ENCODE measurements at places on chromosomes 7 and 10.

DNA sequence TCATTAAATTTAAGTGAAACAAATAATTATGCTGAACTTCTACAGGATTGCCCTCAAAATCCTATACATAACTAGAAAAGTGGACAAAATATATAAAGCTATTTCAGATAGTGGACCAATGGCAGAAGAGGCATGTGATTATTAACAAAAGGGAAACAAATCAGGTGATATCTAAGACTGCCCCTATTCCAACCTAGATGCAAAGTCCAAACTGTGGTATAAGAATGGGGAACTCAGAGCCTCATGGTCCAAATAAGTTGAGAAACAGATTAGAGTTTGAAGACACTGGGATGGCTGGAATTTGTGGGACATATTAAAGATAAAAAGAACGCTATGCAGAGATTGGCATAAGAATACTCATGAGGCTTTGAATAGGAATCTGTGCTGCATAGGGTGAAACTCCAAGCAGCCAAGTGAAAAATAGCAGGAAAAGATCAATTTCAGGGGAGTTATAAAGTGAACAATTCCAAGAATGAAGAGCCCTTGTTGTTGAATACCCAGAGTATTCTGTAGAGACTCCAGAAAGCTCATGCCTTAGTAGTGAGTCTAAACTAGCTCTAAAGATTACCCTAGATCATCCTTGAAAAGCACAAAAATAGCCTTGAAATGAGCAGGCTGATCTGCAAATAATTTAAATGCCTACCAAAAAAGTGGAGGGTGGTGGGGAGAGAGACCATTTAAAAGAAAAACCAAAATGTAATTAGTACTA is 152.4 kb downstream of the IMMP2L start:
- no peak for DNase-seq

DNA sequence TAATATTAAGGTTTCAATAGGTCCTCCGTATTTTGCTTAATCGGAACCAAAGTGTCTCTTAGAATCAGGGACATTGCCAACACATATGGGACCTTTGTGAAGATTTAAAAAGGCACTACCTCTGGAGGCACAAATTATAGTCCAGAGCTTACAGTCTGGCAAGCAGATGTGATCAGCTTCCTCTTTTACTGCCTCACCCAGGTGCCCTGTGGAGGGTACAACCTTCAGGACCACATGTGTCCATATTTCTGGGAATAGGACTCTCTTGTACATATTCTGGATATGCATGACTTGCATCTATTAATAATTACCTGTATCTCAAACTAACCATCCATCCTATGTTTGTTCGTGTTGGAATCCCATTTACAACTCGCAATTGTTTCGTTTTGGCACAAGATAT is 60.0 kb downstream of the HGF start:
- no peak for DNase-seq

DNA sequence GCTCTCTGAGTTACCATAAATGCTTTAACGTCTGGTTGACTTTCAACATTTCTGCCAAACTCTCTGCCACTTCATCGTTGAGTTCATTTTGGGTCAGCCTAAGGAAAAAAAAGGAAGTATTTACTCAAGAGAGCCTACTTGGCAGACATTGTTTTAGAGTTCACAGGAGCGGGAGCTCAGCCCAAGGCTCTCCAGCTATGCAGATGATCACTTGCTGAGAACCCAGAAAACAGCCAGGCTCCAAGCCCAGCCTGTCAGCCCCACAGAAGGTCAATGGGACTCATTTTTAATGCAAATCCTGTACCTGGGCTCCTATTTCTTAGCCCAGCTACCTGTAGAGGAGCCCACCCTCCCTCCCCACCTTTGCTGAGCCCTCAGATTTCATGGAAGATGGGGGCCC is 45.5 kb downstream of the NOD1 start:
- DNase-seq: no peak

DNA sequence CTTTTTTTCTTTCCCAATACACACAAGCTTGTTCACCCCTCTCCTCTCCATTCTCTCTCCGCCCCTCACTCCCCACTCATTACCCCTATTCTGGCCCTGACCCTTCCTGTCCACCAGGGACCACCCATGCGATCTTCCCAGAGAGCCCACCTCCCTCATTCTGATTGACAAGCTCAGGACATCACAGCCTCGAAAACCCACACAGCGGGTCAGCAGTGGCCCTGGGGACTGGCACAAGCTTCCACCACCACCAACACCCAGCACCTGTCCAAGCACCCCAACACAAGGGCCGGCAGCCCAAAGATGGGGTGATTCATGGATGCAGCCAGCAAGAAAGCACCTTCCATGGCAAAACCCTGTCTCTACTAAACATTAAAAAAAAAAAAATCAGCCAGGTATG is 50.0 kb upstream of the USP6NL start:
- DNase-seq: no peak

DNA sequence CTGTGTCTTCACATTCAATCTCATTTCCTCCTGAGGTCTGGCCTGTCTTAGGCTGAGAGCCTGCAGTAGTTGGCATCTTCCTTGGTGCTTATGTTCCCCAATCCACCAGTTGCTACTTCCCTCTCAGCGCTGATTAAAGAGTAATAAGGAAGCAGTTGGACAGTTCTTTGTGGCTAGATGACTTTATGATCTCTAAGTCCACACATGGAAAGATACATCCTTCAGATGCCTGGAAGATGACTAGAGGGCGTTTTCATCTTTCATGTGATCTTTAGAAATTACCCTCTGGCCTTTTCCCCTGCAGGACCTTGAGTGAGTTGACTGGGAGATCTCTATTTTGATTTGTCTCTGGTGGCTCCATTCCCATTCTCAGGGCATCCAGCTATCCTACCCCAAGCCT is 204.5 kb downstream of the GRM3 start:
- DNase-seq: no peak

DNA sequence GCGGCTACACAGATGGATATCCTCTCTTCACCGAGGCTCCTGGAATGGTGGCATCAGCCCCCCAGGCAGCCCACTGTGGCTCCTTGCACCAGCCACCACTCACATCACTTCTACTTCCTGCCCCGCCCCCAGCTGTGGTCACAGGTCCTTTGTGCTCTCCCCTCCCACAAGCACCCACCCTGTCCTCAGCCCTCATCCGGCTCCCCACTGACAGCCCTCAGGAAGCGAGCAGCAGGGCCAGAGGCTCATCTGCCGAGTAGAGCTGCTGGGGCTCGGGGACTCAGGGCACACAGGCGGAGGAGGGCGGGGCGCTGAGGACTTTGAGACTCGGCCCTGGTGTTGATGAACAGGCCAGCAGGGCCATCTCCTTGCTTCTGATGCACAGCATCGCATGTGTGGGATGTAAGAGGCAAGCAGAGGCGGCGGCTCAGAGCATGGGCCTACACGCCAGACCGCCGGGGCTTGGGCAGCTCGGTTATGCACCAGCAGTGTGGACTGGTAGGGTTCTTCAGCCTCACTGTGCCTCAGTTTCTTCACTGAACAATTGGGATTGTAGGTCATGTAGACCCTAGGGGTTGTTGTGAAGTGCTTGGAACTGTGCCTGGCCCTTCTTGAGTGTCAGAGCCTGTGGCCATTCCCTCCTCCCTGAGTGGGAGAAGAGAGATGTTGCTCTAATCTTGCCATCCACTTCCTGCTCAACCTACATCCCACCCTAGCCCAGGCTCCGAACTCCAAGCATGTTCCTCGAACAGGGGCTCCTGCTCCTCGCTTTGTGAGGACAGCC is at the start of gene PRF1:
PRF1 (minus strand) TSS at position 77 of the 784 bp plus-strand sequence. CDS start 1,839 bp downstream, outside the sequence.
- DNase-seq: peak; percentile 70

DNA sequence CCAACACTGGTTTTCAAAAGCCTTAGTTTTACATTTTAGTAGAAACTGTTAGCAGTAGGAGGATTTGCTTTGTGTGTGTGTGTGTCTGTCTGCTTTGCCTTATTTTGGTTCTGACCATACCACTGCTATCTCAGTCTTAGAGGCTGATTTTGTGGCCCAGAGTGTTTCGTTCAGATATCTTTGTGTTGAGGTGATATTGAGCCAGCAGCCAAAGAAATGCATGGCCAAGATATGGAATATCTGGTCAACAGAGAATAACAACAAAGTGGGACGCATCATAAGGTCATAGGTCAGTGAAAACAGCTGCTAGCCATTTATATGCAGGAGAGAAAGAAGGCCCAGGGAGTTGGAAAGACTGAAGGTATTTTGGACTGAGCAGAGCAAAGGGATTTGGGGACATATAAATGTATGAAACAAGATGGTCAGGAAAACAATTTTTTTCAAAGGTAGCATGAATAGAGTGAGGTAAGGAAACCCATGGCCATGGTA is 47.7 kb downstream of the KIAA1217 start:
- no peak for DNase-seq

All from activated T-helper 1 cell treated with Interleukin-2 at 50 U/mL for 16 hours (primary cell).